ENCODE measurements at places on chromosomes 5 and 9. TPM values are rescaled to one million over a fixed set of nuclear protein-coding genes. Genes with fewer than 3 reads are reported as not detected.

Gene INIP
- 15.1 TPM for total RNA-seq

Gene OR1L6
- not detected for total RNA-seq

Gene GRM6
- total RNA-seq = not detected

Gene ENTPD2
- not detected for total RNA-seq

Gene PCA3
- total RNA-seq = 0.34 TPM

Gene ESM1
- total RNA-seq = not detected

Gene NPR3
- 0.31 TPM for total RNA-seq

Gene PLGRKT
- total RNA-seq = 33.3 TPM

Gene LMAN2
- total RNA-seq = 338 TPM

Gene IFNA13
- total RNA-seq = not detected

Gene SOX30
- total RNA-seq = not detected

Gene PCDHAC1
- total RNA-seq = not detected

Gene F12
- total RNA-seq = 1.1 TPM
